Activated B cell treated with CpG ODN at 0.5 μM for 24 hours (primary cell): ENCODE measurements at places on chromosomes 4 and X.

- DNase-seq, result no peak
- peaks cover 2% of the 10 kb centered on the region for H3K27me3 ChIP-seq
- H3K4me1 ChIP-seq, result peaks cover 12% of the 10 kb centered on the region
- no peak overlapping the region for H3K4me3 ChIP-seq
- no peaks in the 10 kb centered on the region for H3K36me3 ChIP-seq
Observed at GRCh38 chr4:1771555-1772305, 21.4 kb upstream of the FGFR3 start.

- H3K4me1 ChIP-seq, result no peaks in the 10 kb centered on the region
- no peak for DNase-seq
- no peak overlapping the region for H3K4me3 ChIP-seq
- no peaks in the 10 kb centered on the region for H3K27me3 ChIP-seq
- no peaks in the 10 kb centered on the region for H3K36me3 ChIP-seq
- no peak overlapping the region for H3K27ac ChIP-seq
Observed at GRCh38 chr4:10697086-10697485, 12.5 kb upstream of the CLNK start.

DNA sequence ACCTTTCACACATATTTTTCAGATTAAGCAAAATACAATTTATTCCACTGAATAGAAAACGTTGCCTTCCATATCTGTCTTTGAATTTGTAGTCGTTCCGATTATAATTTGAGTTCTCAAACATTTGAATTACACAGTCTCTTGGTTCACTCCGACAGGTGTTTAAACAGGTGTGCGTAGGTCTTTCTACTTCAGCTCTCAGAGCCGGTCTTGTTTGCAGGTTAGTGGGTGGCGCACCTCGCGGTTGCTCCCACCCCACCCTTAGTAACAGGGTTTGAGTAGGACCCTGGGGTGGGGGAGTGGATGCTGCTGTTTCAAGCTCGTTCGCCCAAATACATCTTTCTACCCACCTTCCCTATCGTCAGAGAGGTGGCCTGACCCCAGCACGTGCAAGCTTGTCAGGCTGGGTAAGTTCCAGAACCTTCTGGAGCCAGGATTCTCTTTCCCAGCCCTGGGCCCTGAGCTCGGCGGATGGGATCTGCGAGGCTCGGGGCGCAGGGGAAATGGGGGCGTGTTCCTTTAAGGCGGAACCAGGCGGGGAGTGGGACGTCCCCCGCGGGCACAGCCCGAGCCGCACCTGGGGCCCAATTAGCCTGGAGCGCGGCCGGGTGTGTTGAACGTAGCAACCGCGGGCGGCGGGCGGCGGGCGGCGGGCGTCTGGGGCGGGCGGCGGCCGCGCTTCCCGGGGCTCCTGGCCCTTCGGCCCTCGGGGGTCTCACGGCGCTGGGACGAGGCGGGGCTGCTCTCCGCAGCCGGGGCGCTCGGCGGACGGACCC is at the start of gene FAM149A:
FAM149A (plus strand) TSS at position 591 of the 776 bp plus-strand sequence.
- peak within 1 kb of the TSS; percentile 67 for H3K4me3 ChIP-seq
- DNase-seq, result peak; percentile 24
- peaks cover 46% of the 10 kb centered on the region for H3K27me3 ChIP-seq
- H3K27ac ChIP-seq, result no peak within 1 kb of the TSS
- H3K4me1 ChIP-seq, result peaks cover 9% of the 10 kb centered on the region

- H3K4me3 ChIP-seq, result no peak overlapping the region
- no peaks in the 10 kb centered on the region for H3K4me1 ChIP-seq
- no peak overlapping the region for H3K27ac ChIP-seq
- no peaks in the 10 kb centered on the region for H3K36me3 ChIP-seq
- DNase-seq, result no peak
Observed at GRCh38 chr4:35912174-35912573, 332.1 kb downstream of the ARAP2 start.

- DNase-seq, result no peak
- peaks cover 52% of the 10 kb centered on the region for H3K4me1 ChIP-seq
- H3K27me3 ChIP-seq, result no peaks in the 10 kb centered on the region
- H3K27ac ChIP-seq, result peak overlapping the region; percentile 30
- H3K4me3 ChIP-seq, result peak overlapping the region; percentile 44
- no peaks in the 10 kb centered on the region for H3K36me3 ChIP-seq
Observed at GRCh38 chr4:153728151-153728550, 31.7 kb downstream of the RNF175 start.

DNA sequence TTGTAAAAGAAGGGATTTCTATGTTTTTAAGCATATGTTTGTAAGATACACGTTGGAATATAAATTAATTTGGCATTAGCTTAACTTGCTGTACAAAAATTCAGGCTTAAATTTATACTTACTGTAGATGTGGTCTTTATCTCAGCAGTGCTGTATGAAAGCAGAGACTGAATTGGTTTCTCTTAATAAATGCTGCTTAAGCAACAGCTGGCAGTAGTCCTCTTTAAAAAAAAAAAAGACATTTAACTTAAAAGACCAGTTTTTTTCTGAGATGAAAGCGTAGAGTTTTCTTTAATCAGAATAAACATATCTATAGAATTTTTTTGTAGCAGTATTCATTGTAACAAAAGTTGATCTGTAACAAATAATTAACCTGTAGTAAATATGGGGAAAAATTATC is 124.6 kb downstream of the RAP1GDS1 start:
- peaks cover 21% of the 10 kb centered on the region for H3K36me3 ChIP-seq
- H3K27ac ChIP-seq, result no peak overlapping the region
- H3K4me1 ChIP-seq, result peaks cover 26% of the 10 kb centered on the region
- H3K27me3 ChIP-seq, result no peaks in the 10 kb centered on the region

DNA sequence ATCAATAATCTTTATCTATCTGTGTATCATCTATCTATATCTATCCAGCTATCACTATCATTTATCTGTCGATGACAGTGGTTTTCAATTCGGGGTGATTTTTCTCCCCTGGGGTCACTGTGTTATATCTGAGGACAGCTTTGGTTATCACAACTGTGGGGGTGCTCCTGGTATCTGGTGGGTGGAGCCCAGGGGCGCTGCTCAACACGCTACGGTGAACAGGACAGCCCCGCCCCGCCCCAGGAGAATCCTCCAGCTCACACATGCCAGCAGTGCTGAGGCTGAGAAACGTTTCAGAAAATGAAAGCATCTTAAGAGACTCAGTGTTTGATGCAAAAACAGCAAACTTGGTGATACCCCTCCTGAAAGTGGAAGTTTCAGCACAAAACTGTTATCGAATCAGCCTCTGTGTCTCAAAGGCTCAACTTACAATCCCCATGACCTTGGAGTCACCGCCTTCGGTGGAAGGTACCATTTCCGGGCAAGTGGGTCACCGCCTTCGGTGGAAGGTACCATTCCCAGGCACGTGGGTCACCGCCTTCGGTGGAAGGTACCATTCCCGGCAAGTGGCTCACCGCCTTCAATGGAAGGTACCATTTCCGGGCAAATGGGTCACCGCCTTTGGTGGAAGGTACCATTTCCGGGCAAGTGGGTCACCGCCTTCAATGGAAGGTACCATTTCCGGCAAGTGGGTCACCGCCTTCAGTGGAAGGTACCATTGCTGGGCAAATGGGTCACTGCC is 315.3 kb downstream of the DHRSX start:
- no peaks in the 10 kb centered on the region for H3K27me3 ChIP-seq
- no peak overlapping the region for H3K4me3 ChIP-seq
- no peaks in the 10 kb centered on the region for H3K4me1 ChIP-seq
- H3K27ac ChIP-seq, result no peak overlapping the region
- DNase-seq, result no peak

- no peak for DNase-seq
- H3K27ac ChIP-seq, result no peak overlapping the region
- H3K4me3 ChIP-seq, result no peak overlapping the region
- no peaks in the 10 kb centered on the region for H3K36me3 ChIP-seq
Observed at GRCh38 chr4:178955614-178956013, 1513.4 kb upstream of the AGA start.

DNA sequence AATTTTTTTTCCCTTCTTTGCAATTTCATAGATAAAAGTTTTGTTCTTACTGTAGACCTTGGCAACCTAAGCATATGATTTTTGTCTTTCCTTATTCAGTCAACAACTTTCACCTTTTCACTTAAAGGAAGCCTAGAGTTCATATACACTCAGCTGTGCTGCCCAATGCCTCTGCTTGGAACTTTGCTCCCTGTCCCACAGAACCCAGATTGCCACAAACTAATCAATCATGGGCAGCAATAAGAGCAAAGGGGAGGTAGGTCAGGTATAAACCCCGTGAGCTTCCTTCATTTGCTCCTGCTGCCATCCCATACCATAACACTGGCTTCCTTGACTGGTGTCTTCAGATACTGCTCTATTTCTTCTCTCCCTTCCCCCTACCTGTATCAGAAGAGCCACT is 51.0 kb upstream of the BEND2 start:
- DNase-seq, result no peak
- H3K27me3 ChIP-seq, result no peaks in the 10 kb centered on the region
